ENCODE measurements at places on chromosomes 2 and 18.
A peak's percentile ranks its signal among the peaks of the same experiment; 100 is the strongest.

DNA sequence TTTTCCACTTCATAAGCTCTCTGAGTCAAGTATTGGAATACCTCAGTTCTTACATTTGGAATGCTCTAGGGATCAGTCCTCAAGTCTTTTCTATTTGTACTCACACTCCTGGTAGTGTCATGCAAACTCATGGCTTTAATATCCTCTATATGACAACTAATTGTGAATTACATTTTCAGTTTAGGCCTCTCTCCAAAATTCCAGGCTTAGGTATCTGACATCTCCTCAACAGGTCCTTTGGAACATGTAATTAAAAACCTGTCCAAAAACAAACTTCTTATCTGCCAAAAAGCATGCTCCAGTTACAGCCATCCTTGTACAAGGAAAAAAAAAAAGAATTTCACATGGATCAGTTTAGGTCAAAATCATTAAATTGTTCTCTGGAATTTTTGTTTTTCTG lies 1336.2 kb upstream of the NRXN1 start:
- DNase-seq: no peak

DNA sequence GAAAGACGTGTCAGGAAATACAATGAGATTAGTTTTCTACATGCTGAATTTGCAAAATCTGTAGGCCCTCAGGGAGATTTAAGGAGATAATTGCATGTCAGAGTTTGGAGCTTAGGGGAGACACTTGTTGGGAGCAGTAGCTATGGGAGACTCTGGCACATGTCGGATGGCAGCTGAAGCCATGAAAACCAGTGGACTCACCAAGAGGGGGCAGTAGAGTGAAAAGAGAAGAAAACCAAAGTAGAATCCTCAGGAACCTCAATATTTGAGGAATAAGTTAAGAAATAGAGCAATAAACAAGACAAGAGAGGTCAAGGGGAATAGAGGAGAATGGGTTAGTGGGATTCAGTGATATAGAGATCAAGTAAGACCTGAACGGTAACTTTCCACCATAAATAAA lies 24.8 kb downstream of the RUFY4 start:
- no peak for DNase-seq

DNA sequence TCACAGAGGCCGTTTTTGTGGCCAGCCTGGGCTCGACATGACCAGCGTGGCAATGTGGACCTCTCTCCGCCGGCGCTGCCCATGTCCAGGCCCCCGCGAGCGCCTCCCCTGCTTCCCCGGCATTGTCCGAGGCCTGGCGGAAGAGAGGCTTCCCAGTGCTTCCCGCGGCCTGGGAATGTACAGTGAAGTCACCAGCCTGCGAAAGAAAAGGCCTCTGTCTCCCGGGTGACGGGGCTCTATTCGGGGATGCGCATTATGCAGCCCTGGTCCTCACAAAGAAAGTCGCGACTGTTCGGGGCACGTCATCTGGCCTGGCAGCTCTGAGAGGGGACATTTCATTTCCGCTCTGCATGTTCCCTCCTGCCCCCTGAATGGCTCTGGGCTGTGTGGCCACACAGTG lies 109.2 kb upstream of the AGAP1 start:
- DNase-seq: no peak

DNA sequence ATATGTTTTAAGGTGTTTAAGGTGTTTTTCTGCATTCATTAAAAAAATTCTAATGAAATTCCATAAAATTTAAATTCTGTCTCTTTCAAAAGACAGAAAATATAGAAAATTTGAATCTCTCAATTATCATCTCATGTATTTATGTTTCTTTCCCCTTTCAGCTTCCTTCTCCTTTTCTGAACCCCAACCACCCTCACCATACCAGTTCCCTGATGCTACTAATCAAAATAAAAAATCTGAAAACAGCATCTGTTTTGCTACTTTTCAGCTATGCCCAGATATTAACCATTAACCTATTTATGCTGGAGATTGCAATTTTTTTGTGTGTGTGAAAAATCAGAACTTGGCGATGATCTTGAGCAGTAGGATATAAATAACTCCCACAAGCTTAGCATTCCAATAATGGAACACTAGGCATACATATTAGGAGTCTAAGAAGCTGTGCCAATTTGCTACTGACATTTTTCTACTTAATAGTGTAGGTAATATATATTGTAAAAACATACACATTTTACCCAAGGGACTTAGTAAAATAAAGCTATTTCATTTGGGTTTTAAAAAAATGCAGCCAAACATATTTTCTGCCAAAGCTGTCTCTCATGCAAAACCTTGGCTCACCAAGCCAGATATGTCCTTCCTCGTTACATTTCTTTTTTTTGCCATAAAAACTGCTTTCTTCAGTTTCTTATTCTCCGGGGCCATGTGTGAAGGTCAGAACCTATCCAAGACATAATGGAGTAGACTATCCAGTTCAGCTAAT lies 32.6 kb upstream of the AGPS start:
- DNase-seq: no peak

DNA sequence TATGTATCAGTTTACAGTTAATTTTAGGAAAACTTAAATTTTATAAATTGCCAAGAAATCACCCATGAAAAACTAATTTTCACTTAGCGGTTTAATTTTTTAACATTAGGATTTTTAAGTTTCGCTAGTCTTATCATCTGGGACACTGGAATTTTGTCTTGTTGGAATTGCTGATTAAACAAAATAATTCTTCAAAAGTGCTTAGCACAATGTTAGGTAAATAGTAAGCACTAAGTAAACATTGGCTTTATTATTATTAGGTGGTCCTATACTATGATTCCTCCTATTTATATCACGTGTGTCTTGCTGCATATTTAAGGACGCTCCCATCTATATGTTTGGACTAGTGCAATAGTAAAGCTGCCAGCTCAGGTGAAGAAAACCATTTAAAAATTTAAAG lies 54.6 kb upstream of the MAP4K3 start:
- no peak for DNase-seq

- no peak for DNase-seq
These were observed 14.8 kb downstream of the AFTPH start for GRCh38 chr2:64538764-64539433.

DNA sequence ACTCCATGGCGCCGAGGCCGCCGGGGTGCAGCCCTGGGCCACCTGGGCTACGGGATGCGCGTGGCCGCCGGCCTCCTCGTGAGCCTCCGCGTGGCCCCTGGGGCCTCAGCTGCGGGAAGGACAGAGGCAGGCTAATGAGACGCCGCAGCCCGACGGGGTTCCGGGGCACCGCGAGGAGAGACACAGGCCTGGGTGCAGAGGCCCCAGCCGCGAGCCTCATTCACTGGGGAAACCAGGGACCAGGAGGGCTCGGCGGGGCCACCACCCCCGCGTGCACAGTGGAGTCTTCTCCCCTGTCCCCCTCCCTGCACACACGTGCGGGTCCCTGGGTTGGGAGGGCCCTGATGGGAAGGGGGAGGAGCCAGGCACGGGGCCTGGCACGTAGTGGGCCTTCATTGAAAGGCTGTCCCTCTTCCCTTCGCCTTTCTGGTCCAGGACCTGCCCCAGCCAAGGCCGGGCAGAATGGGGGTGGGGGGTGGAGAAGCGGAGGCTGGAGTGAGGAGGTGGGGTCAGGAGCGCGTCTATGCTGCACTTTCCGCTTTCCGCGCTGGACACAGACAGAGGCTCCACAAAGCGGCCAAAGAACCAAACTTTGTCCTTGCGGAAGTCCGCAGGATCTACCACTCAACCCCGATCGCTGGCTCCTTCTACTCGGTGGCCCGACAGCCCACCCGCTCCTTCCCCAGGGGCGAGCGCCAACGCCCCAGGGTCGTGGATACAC lies 9.1 kb downstream of the ALPP start:
- DNase-seq: no peak

GRCh38 chr2:74418312-74418711 lies 3.1 kb downstream of the C2orf81 start:
- no peak for DNase-seq

DNA sequence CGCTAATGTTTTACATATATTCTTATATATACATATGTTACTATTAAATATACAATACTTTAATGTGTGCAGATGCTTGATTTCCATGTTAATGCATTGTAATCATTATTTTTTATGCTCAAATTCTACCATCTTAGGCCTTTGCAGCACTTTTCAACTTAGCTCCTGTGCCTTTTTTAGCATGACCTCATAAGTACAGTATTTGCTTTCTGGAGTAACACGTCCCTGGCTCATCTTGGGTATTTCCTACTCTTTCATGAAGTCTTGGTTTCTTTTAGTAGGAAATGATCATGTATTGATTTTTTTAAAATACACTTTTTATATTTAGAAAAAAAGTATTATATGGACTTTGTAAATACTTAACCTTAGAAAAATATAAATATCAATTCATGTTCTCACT lies 36.5 kb downstream of the CAB39 start:
- no peak for DNase-seq

DNA sequence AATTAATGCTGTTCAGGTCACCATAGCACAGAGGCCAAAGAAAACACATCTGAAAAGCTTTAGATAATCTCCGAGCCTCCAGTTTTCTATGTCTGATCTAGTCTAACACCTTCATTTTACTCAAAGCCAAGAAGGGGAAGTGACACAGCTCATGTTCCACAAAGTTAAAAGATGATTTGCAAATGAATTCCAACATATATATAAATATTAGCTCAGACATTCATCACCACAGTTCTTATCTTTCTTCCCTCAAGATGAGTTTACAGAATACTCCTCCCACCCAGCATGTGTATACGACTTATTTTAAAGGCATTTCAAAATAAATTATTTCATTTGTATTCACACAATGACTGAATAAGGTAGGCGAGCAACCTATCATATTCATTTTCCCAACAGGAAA lies 82.4 kb downstream of the AAK1 start:
- DNase-seq: no peak

GRCh38 chr2:184351126-184351525 lies 247.2 kb upstream of the ZNF804A start:
- DNase-seq: no peak

- peak; percentile 52 for DNase-seq
These were observed 58.7 kb downstream of the C18orf54 start for GRCh38 chr18:54416436-54416835.

DNA sequence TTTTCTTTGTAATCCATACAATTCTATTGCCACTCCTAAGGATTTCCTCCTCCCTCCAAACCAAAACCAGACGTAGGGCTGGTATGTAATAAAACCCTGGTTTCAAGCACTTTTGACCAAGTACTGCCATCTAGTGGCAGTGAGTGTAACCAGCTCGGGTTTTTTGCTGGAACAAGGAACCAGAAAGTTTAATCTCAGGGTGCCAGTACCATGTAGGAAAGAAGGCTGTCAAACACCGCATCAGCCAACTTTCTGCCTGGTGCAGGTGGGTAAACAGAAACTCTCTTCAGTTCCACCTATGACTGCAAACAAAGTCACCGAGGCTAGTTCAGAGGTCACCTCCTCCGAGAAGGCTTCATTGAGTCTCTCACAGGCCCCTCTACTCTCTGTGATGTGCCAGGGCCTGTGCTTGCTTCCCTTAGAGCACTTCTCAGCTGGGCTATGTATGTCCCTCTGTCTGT lies 10.2 kb upstream of the THNSL2 start:
- DNase-seq: no peak

DNA sequence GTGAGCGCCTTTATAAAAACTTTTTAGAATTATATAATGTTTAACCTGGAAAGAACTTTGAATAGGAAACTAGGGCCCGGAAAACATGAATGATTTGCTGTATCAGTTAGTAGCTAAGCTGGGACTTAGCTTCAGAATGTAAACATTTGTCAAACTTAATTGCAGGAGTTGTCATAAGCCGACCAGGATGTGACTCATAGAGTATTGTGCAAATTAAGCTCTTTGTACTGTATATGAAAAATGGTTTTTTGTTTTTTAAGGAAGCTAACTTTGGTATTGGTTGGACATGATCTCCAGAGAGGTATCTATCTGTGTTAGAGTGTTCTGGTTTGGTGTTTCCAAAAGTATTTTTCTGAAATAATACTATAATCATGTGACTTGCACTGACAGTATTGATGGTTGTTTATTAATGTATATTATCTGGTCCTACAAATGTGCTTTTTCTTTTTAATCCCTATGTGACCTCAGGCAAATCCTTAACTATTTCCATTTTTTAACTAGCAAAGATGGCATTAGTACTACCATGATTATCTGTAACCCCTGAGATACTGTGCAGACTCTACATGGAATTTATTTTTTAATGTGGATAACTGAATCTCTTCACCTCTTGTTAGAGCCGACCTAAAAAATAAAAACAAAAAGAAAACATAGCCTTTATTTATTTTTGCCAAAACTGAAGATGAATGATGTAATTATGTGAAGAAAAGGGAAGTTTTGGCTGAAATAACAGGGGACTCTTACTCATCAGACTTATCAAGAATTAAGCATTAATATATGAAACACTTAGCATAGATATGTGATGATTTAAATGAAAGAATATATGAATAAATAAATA lies 11.7 kb downstream of the YIPF4 start:
- DNase-seq: no peak

DNA sequence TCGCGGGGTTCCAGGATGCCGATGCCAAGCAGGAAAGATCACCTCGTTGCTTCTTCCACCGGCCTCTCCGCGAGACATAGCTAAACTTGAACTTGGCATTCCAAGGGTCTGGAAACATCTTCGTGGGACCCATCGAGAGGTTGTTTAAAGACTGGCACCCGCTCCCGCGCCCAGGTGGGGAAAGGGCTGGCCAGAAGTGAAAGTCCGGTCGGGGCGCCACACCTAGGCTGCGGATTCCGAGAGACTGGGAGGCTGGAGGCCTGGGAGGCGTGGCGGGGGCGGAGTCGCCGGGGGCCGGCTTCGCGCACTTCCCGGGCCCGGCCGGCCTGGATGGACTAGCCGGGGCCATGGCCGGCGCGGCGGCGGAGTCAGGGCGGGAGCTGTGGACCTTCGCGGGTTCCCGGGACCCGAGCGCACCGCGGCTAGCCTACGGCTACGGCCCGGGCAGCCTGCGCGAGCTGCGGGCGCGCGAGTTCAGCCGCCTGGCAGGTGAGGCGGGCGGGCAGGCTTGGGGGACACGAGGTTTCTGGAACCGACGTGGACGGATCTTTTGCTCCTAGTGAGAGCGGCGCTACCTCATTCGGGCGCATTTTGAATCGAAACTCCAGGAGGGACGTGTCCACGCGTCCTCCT lies at the start of gene MOCOS:
Gene MOCOS, plus strand, starts transcription at position 305 of the 633 bp plus-strand sequence. Its CDS starts 43 bp downstream, at position 348.
- DNase-seq: no peak

GRCh38 chr2:43611987-43612894 lies 16.4 kb upstream of the THADA start:
- DNase-seq: no peak

DNA sequence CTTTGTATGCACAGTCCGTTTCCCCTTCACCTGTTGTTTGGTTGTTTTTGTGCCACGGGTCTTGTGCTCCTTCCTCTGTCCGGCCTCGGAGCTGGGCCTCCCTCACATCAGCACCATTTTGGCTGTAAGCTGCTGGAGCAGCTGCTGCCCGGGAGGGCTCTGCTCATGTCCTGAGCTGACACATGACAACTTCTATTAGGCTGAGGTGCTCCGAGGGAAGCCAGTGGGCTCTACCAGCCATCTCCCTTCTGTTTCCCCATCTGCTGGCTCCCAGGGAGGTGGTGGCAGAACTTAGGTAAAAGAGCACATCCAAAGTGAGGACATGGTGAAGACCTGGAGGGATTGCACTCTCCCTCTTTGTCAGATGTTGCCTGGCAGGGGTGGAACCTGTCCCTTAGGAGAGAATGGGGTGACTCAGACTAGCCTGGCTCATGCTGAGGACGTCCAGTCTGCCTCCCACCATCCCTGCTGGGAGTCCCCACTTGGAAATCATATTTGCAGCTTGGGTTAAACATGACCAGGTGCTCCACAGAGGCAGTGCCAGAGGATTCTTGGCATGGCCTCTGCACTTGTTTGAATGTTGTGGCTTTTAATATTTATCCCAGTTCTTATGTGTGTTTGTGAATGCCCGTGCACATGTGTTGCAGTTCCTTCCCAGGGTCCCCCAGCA lies 49.8 kb upstream of the TNP1 start:
- no peak for DNase-seq

- no peak for DNase-seq
These were observed 44.5 kb downstream of the RPE start for GRCh38 chr2:210046851-210047500.

- no peak for DNase-seq
These were observed 59.7 kb upstream of the DNMT3A start for GRCh38 chr2:25401307-25402026.

Data from epithelial cell of proximal tubule (primary cell).